Erythroblast (primary cell): ENCODE measurements at places on chromosomes 13 and 19.

DNA sequence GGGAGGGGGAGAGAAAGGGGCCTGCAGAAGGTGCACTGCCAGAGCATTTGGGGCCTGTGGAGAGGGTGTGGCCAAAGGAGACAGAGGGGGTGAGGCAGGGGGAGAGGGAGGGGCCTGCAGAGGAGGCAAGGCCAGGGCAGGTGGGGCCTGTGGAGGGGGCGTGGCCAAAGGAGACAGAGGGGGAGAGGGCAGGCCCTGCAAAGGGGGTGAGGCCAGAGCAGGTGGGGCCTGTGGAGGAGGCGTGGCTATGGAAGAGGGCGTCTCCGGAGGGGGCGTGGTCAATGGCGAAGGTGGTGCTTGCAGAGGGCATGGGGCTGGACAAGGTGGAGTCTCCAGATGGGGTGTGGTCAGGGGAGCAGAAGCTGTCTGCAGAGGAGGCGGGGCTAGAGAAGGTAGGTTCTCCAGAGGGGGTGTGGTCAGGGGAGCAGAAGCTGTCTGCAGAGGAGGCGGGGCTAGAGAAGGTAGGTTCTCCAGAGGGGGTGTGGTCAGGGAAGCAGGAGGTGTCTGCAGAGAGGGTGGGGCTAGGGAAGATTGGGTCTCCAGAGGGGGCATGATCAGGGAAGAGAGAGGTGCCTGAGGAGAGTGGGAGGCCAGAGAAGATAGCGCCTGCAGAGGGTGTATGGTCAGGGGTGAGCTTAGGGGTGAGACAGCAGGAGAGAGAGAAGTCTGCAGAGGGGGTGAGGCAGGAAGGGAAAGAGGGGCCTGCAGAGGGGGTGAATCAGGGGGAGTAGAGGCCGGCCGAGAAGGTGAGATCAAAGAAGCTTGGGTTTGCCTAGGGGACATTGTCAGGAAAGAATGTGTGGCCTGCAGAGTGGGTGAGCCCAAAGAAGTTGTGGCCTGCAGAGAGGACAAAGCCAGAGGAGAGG lies 3.4 kb downstream of the PRR36 start:
- DNase-seq: peak; percentile 92

- DNase-seq: no peak
Observed at GRCh38 chr13:23660249-23660648, 90.0 kb downstream of the TNFRSF19 start.

GRCh38 chr19:1057176-1057855 lies 9.7 kb upstream of the ARHGAP45 start:
- DNase-seq: no peak

GRCh38 chr13:51534041-51534817 lies 50.0 kb upstream of the WDFY2 start:
- DNase-seq: no peak

- DNase-seq: no peak
Observed at GRCh38 chr13:32126756-32127155, 95.2 kb downstream of the FRY start.

DNA sequence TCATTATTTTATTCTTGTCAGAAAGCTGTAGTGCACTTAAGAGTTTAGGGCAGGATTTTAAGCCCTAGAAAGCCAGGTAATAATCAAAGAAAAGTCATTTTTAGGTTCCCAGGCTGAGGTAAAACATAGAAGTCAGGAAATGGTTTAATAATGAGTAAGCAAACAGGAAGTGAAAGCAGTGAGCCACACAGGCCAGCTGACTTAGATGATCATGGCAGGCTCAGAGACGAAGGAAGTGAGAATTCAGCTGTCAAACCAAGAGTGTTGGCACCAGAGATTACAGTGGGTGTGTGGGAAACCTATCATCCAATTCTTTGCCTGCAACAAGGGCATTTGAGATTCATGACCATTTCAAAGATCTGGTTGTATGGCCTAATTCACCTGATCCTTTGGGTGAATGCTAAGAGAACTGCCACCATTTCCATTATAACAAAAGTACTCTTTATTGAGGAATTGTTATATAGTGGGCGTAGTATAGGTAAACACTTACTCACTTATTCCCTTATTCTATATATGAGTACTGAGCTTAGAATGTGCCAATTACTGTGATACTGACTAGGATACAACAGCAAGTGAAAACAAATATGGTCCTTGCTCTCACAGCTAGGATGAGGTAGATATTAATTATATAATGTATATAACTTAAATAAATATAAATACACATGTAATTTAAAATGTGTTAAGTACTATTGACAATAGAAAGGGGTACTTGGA lies 103.7 kb upstream of the EDNRB start:
- no peak for DNase-seq

DNA sequence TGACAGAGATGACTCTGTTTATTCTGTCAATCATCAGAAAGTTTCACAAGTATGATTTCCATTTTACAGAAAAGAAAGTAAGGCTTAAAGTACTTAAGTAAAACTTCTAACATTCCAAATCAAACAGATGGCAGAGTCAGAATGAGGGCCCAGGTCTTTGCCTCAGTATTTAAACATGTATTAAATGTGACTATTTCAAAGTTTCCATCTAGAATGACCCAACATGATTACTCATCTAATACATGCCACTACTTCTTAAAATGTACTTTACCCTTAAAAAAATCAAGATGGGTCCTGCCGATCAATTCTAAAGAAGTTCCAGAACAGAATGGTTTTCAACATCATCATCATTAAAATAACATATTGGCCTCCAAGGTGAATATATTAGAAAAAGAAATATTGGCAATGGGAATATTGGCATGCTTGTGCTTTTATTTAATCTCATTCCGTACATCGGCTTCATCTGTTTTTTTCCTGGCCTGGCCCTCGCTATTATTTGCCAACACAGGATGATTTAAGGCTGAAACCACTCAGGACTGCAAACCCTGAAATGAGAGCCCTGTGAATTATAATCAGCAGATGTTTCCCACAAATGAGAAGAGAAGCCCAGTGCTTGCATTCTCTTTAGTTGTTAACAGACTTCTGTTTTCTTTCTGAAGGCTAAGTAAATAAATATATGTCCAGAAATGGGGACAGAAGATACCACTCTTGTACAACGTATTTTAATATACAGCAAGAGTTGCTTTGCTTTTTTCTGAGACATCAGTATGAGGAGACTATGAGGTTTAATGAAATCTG lies 340.0 kb downstream of the DNAJC15 start:
- DNase-seq: no peak

DNA sequence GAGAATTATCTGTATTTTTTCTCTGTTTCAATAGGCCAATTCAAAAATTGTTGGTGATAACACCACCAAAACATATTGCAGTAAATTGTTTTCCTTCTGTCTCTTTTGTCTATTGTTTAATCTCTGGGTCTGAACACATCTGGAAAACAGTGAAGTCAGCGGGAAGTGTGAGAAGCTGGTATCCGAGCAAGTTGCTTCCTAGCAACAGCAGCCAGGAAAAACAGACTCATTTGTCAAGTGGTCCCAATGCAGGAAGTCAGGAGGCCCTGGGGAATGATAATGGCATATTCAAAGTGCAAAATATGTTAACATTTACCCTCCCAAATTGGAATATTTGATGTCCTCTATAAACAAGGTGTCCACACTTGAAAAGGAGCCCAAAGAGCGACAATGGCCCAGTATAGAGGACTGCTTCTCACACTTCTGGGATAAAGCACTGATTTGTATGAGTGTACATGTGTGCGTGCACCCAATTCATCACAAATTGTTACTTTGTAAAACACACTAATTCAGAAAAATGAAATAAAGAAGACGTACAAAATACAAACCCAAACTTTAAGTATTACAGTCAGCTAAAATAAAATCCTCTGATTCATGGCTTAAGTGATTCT lies 515.0 kb downstream of the TBC1D4 start:
- no peak for DNase-seq

DNA sequence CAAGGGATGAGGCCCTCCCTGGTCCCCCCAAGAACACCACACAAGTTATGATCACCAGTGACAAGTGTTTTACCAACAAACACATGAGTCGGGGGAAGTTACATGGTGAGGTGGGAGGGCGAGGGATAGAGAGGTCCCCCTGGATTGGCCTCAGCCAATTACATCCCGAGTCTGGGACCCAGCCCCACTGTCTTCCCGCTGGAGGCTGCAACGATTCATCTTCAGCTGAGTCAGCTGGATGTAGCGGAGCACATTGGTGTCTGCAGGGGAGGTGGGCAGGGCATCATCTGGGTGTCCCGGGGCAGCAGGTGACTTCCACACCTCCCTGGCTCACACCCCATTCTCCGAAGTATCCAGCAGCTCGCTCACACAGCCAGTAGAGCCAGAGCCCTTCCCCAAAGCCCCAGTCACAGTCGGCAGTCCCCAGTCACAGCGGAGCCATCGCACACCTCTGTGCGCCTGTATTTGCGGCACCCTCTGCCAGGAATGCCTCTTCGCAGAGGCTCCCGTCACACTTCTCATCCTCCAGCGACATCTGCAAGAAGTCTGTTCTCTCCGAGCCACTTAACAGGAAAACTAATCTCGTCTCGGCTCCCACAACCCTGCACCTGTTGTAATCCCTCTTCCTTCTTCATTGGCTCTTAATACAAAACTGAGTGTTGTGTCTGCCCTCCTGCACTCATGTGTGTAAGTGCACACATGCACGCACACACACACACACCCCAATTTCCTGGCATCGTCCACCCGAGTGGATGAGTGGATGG lies 2.0 kb downstream of the TTC9B start:
- no peak for DNase-seq

GRCh38 chr19:38975214-38975860 lies at the start of gene FBXO17:
Gene FBXO17, minus strand, starts transcription at chr19:38975742. Its CDS starts 25,423 bp downstream, at chr19:38950319.
- DNase-seq: peak; percentile 12

GRCh38 chr19:18280247-18281081 lies 958 bp downstream of the JUND start:
- peak; percentile 94 for DNase-seq

DNA sequence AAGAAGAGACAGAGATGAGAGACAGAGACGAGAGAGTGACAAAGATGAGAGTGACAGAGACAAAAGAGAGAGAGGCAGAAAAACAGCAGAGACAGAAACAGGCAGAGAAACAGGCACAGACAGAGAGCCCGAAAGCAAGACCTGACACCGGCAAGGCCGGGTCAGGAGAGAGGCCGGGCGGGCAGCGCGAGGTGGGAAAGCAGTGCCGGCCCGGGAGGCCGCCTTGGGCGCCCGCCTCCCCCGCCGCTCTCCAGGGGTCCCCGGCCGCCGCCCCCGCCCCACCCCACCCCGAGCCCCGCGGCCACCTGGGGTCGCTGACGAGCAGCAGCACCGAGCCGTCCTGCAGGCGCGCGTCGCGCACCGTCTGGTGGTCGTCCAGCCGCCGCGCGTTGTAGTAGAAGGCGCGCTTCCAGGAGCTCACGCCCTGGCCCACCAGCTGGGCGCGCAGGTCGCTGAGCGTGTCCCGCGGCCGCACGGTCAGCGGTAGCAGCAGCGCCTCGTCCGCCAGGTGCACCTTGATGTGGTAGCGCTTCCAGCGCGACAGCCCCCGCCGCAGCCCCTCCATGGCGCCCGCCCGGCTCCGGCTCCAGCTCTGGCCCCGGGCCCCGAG lies at the start of gene TINCR:
TSS of gene TINCR (minus strand) at position 594 of the 610 bp plus-strand sequence.
- DNase-seq: no peak

- DNase-seq: no peak
Observed at GRCh38 chr13:63696055-63696454, 2280.4 kb upstream of the PCDH20 start.

GRCh38 chr13:32225481-32225931 lies 89.7 kb downstream of the ZAR1L start:
- no peak for DNase-seq

DNA sequence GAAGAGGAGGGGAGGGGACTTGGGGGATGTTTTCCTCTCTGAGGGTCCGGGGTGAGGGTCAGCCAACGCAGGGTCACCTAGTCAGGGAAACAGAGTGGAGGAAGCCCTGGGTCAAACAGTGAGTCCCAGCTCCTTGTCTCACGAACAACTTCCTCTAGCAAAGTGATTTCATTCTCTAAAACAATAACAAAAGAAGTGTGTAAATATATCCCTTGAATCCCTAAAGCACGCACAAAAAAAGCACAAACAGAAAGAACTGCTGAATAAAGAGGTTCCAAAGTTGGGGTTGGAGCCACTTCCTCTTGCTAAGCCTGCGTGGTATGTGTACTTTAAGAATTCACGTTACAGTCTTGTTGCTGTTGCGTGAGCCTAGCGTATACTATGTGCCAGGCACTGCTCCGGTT lies 1.5 kb upstream of the C5AR2 start:
- no peak for DNase-seq

- DNase-seq: no peak
Observed at GRCh38 chr13:87798536-87798935, 127.4 kb downstream of the SLITRK5 start.

GRCh38 chr19:4816202-4816949 lies 15.1 kb downstream of the TICAM1 start:
- DNase-seq: no peak

GRCh38 chr13:25493931-25494640 lies 122.3 kb downstream of the ATP8A2 start:
- DNase-seq: no peak

- no peak for DNase-seq
Observed at GRCh38 chr13:35228536-35228935, 248.0 kb downstream of the MAB21L1 start.
